ENCODE measurements at places on chromosomes 3 and 15.
A peak's percentile ranks its signal among the peaks of the same experiment; 100 is the strongest.

DNA sequence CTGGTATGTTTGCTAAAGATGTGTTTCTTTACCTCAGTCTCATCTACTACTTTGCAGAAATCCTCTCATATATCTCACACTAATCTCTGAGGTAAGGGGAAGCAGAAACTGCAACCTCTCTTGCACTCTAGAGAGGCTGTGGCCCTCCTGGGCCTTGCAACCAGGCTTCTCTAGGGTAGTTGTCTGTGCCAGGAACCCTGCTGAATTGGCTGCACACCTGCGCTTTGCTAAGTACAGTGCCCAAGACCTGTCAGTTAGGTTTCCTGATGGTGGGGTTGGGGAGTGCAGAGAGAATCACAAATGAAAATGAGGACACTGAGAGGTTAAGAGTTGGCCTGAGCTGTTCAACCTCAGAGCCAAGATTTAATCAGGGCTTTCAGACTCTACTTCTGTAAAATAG lies 117.2 kb upstream of the PLXNA1 start:
- no peak for DNase-seq

- DNase-seq, result no peak
These were observed 165.6 kb downstream of the IGF1R start for GRCh38 chr15:98813951-98814350.

- DNase-seq, result peak; percentile 57
These were observed 16.9 kb downstream of the MRPL46 start for GRCh38 chr15:88450125-88450798.

GRCh38 chr3:37973246-37974054 lies 17.1 kb upstream of the VILL start:
- DNase-seq, result no peak

GRCh38 chr3:98269846-98270245 lies 5.8 kb downstream of the OR5H6 start:
- DNase-seq, result no peak

DNA sequence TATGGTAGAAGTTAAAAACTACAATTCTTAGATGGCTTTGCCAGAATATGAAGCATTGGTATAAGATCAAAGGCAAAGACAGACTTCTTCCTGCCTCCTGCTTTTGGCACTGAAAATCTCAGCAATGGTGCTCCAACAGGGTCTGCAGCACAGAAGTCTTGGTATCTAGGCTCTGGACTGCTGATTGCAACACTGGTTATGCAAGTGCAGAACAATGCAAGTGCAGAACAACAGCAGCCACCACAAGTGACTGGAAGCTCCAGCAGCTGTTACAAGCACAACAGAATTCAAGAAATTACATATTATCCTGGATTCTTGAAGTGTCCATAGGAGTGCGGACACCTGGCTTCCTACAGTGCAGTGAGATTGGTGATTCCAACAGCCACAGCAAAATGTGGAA lies 33.7 kb downstream of the ZBTB20 start:
- DNase-seq, result no peak

DNA sequence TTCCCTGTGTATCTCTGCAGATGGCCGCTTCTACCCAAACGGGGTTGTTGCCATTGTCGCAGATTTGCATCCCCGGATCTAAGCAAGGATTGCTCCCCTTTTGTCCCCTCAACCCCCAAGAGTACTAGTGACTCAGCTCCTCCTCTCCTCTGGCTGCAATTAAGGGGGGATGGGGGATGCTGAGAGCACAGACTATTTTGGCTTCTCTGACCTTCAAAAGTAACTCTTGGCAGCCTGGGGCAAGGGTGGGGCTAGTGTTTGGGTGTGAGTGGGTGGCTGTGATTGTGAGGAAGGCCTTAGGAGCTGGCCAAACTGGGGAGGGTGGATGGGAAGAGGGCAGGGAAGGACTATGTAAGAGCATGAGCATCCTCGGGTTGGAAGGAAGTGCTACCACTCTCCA lies 1.2 kb upstream of the MAP1A start:
- DNase-seq, result no peak

DNA sequence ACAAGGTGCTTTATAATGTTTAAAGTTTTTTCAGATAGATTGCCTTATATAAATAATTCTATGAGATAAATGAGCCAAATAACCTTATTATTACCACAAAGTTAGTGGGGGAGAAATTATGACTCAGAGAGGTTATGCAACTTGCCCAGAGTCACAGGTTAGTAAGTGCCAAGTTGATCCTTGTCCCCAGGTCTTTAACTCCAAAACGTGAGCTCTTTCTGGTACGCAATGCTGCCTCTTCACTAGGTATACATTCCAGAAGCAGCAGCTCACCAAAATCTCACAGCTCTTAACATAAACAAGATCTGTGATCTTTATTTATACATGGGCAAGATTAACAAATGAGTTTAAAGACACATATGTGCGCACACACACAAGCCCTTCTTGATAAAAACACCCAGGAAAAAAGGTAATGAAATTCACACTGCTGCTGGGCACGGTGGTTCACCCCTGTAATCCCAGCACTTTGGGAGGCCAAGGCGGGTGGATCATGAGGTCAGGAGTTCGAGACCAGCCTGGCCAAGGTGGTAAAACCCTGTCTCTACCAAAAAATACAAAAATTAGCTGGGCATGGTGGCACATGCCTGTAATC lies 59.8 kb upstream of the NR2F2 start:
- DNase-seq, result no peak

Measured in stimulated activated CD8-positive, alpha-beta memory T cell treated with anti-CD3 and anti-CD28 coated beads, Interleukin-4, amount 100 ng/mL, for 24 hours (primary cell).